Type B pancreatic cell (in vitro differentiated cells): ENCODE measurements at places on chromosomes 16 and 17.

- peak overlapping the region; percentile 43 for H3K27ac ChIP-seq
- H3K36me3 ChIP-seq = no peaks in the 10 kb centered on the region
- peaks cover 14% of the 10 kb centered on the region for H3K27me3 ChIP-seq
- H3K4me3 ChIP-seq = no peak overlapping the region
- H3K4me1 ChIP-seq = no peaks in the 10 kb centered on the region
Observed at GRCh38 chr16:27195941-27196595, 7.3 kb upstream of the KDM8 start.

DNA sequence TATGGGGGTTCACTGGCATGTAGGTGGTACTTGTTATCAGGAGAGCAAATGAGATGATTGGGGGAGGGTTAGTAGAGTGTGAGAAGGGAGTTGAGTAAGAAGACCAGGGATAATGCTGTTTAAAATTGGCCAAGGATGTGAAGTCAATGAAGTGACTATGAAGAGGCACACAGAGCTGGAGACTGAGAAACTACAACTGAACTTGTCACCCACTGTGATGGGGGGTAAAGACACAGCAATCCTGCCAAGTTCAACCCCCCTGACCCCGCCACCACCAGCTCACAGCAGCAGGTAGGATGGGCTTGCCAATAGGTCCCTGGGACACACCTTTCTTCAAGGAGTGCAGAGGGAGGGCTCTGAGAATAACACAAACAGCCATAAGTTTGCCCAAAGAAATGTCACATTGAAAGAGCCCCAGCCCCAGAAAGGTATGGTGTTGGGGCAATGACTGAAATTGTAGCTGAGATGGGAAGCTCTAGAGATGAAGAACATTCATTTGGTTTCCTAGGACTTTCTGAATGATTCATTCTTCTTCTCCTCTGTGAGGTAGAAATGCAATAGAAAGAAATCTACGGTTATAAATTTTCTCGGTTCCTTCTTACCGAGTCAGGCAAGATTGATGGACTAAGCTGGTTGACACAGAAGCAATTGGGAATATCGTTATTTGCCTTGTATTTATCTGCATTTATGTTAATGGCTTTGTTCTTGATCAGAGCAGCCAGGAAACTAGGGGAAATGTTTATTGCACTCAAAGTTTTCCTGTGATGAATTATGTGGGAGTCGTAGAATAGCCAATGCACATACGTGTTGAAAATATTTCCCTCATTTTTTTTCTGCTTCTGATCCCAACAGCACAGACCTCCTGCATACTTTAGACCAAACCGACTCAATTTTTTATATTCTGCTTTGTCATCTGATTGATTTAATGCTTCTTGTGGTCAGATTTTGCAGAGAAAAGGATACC, 595.2 kb upstream of the CDH11 start:
- H3K36me3 ChIP-seq = peaks cover 4% of the 10 kb centered on the region
- H3K4me1 ChIP-seq = peaks cover 16% of the 10 kb centered on the region
- H3K4me3 ChIP-seq = no peak overlapping the region
- no peak for DNase-seq
- H3K27ac ChIP-seq = peak overlapping the region; percentile 60
- H3K27me3 ChIP-seq = peaks cover 51% of the 10 kb centered on the region

- no peak overlapping the region for H3K27ac ChIP-seq
- no peak for DNase-seq
- no peaks in the 10 kb centered on the region for H3K36me3 ChIP-seq
- peaks cover 20% of the 10 kb centered on the region for H3K4me1 ChIP-seq
- H3K4me3 ChIP-seq = no peak overlapping the region
Observed at GRCh38 chr17:17536702-17537101, 40.5 kb upstream of the RASD1 start.

DNA sequence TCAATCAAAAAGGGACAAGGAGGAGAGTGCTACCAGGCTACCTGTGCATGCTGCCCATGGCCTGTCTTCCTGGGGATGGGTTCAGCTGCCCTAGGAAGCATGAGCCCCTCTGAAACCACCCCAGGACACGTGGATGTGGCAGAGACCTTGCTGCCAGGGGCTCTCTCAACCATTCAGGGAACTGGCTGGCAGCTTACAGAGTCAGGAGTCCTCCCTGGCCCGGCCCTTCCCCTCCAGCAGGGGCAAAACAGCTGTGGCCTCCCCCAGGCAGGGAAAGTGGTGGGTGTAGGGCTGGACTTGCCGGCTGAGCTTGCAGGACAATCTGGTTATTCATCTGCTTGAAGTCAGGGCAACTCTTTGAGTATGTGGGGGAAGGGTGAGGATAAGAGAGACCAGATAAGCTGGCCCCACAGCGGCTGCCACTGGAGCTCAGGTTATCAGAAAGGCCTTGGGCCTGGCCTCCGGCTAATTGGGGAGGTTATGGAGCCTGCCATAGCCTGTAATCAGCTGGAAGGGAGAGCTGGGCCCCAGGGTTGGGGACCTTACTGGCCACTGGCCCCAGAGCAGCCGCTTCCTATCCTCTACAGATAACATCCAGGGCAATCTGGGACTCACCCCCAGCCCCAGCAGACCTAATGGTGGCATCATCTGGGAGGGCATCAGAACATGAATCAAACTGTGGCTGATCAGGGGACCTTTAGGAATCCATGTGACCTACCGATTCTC, 5.6 kb upstream of the TBX2 start:
- peaks cover 11% of the 10 kb centered on the region for H3K36me3 ChIP-seq
- H3K4me1 ChIP-seq = peaks cover 30% of the 10 kb centered on the region
- H3K27ac ChIP-seq = peak overlapping the region; percentile 67

- no peak overlapping the region for H3K27ac ChIP-seq
- no peaks in the 10 kb centered on the region for H3K36me3 ChIP-seq
- peaks cover 12% of the 10 kb centered on the region for H3K4me1 ChIP-seq
- no peak for DNase-seq
Observed at GRCh38 chr17:44097110-44097958, 26.1 kb downstream of the HDAC5 start.
